T-cell (primary cell): ENCODE measurements at places on chromosomes 12 and 14. TPM values are rescaled to one million over a fixed set of nuclear protein-coding genes. Genes with fewer than 3 reads are reported as not detected.

GRCh38 chr12:85390266-85390665 is 110.2 kb downstream of the ALX1 start:
- DNase-seq, result no peak

DNA sequence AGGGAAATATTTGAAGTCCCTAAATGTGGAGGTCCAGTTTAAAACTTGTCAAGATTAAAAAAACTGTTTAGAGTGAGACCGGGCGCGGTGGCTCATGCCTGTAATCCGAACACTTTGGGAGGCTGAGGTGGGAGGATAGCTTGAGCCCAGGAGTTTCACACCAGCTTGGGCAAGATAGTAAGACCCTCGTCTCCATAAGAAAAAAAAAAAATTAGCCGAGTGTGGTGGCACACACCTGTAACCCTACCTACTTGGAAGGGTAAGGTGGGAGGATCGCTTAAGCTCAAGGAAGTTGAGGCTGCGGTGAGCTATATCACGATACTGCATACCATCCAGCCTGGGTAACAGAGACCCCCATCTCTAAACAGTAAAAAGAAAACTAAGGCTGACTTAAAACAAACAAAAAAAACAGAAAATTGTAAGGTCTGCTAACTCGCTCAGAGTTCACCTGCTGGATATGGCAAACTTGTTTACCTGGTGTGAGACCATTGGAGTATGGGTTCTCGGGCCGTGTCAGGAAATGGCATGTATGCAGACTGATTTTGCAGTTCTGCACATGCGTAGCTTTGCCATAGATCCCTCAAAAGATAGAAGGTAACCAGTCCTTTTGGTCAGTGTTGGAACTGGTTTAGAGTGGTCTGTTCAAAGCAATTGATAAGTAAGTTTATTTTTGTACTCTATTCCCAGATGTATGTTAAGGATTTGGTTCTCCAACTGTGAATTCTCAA is 2.1 kb downstream of the RNF10 start:
- DNase-seq, result peak; percentile 20

DNA sequence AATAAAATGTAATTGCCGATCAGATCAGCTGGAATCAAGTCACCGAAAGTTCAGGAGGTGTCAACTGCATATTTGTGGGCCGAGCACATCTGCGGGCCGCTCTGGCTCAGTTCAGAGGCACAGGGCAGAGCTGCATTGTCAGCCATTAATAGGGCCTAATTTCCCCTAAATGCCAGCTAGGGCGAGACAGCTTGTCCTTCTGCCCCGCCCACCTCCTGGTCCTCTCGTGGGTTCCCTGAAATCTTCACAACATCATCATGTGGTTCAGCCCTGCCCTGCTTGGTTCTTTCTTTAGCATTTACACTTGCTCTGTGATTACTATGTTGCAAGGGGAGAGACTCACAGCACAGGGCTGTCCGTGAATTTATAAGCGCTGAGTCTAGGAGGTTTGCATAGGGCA is 148.9 kb downstream of the CHST11 start:
- DNase-seq, result no peak

DNA sequence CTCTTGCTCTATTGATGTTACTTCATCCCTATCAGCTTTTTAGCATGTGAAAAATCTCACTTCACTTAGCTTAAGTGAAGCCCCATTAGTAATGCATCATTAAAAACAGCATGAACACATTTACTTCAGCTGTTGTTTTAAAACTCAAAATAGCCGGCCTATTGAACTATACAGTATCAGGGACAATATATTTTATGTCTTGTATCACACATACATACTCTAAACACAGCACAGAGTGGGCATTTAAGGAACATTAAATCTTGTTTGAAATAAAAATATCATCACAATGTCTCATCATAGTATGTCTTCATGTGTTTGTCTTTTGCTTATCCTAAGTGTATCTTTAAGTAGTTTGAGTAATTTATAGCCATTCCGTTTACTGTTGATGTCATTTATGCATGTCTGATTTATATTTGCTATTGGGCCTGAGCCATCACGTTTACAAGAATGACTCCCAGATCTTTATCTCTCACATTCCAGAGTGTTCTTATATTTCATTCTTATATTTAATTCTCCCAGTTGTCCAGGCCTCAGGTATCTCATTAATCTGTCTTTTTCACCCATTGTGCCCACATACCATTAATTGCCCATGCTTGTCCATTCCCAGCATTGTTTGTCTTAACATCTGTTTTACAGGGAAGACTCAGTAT is 57.5 kb downstream of the ARHGAP5 start:
- DNase-seq, result no peak

C1R gene
- total RNA-seq, result 5.9 TPM

DNA sequence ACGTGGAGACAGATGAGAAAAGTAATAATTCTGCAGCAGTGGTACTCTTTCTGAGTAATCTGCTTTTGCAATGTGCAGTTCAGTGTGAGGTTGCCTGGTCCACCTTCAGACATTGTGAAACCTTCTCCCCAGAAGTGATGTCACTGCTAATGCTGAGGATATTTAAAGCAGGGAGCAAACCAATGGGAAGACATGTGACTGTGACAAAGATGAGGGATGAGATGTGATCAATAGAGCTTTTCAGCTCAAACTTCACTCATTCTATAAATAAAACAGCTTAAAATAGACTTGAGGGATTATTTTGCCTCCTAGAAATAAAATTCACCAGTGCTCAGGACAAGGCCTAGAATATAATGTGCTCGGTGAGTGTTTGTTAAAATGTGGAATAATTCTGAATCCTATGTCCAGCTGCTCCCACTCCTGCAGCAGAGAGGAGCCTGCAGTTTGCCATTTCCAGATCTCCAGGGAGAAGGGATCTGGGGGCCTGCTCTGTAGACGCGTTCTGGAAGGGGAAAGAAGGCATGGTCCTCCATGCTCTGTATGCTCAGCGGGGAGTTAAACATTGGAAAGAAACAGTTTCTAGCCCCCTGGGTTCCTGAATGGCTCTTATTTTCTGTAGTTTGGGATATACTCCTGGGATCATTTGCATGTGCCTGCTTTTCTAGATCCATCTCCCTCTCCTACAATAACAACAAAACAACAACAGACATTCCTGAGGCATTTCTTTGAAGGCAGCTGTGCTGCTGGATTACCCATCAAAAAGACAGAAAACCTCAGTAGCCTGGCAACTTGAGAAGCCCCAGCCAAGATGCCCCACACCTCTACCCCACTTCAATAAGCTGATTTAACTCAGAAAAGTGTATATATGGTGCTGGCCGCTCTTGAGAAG is 8.9 kb downstream of the SLC7A8 start:
- DNase-seq, result no peak

TRAFD1 gene
- total RNA-seq, result 36.9 TPM

SRRM4 gene
- not detected for total RNA-seq

DNA sequence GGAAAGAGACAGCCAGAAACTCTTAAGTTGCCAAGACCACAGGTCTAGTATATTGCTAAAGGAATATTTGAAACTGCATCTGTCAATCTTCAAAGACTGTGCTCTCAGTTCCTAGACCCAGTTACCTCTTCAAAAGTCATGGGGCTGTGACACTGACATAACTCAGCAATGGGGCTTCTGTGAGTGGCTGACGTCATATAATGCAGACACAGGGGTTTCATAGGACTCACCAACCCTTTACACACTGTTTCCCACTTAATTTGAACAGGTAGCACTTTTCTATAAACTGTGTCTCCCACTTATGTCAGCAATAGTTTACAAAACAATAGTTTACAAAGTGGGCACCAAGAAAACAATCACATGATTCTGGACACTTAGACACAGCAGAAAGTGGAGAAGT is 158.4 kb downstream of the GALC start:
- no peak for DNase-seq

DNA sequence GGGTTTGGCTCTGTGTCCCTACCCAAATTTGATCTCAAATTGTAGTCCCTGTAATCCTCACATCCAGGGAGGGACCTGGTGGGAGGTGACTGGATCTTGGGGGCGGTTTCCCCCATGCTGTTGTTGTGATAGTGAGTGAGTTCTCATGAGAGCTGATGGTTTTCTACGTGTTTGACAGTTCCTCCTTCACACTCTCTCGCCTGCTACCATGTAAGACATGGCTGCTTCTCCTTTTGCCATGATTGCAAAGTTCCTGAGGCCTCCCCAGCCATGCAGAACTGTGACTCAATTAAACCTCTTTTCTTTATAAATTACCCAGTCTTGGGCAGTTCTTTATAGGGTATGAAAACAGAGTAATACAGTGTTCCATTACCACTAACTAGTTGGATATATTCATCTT is 10.3 kb upstream of the LRRC23 start:
- no peak for DNase-seq

GPR84 gene
- total RNA-seq, result not detected

NELL2 gene
- total RNA-seq, result 154 TPM

- DNase-seq, result no peak
These were observed 2.2 kb downstream of the MMP17 start for GRCh38 chr12:131830335-131830913.

DNA sequence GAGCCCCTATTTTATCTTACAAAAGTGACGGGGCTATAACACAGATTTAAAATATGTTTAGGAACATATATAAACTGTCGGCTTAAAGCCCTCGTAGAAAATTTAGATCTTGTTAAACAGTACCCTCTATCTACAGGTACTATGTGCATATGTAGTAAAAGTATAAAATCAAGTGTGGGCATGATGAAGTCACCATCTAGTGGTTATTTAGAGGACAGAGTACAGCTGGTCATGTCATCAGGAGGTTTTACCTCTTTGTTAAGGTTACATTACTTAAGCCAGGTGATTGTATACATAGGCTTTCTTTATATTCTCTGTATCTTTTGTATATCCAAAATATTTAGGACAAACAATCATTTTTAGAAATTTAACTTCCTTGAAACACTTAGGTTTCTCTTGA is 18.2 kb upstream of the TNS2 start:
- no peak for DNase-seq

GPR132 gene
- total RNA-seq, result 51.5 TPM
